ENCODE measurements at places on chromosomes 5 and 9. TPM values are rescaled to one million over a fixed set of nuclear protein-coding genes. Genes with fewer than 3 reads are reported as not detected.

DNA sequence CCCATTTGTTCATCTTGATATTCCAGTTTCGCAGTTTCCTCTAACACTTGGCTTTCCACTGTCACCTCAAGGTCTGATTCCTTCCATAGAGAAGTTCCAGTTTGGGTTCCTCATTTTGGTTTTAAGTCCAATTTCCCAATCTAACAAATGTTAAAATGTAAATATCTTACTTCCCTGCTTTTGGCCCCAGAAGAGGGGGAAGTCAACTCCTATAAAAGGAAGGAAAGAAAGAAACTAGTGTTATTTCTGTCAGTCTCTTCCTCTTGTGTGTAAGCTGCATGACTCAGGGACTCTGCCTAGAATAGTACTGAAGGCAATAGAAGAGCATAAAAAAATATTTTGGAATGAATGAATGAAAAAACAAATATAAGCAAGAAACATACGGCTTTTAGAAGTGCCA is 127.5 kb upstream of the CCNG1 start:
- DNase-seq = no peak

DNA sequence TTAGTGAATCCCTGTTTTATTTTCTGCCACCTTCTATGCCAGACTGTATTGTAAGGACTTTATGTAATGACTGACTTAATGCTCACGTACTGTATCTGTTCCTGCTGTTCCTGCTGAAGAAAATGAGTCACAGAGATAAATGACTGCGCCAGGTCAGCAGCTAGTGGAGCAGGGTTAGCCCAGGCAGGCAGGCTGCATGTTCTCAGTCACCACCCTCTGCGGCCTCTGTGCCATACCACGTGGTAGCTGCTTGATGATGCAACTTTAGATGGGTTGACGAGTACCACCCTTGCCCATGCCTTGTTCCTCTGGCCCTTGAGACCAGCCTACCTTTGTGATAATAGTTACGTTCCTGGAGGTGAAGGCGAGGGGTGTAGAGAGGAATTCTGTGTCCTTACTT is 161.9 kb downstream of the TRIO start:
- DNase-seq = no peak

DNA sequence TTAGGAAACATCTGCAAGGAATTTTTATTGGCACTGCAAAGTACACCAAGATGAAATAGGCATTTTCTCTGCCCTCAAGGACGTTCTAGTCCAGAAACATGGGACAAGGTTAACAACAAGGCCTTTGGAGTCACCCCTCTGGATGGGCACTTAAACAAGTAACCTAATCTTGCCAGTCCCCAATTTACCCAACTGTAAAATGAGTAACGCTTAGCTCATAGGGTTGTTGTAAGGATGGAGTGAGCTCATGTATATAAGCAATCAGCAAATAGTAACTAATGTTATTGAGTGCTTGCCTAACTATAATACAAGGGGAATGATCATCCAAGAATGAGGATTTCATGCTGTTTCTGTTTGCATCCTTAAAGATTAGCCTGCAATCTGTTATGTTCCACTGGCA is 189.3 kb downstream of the PAPPA start:
- DNase-seq = no peak

DNA sequence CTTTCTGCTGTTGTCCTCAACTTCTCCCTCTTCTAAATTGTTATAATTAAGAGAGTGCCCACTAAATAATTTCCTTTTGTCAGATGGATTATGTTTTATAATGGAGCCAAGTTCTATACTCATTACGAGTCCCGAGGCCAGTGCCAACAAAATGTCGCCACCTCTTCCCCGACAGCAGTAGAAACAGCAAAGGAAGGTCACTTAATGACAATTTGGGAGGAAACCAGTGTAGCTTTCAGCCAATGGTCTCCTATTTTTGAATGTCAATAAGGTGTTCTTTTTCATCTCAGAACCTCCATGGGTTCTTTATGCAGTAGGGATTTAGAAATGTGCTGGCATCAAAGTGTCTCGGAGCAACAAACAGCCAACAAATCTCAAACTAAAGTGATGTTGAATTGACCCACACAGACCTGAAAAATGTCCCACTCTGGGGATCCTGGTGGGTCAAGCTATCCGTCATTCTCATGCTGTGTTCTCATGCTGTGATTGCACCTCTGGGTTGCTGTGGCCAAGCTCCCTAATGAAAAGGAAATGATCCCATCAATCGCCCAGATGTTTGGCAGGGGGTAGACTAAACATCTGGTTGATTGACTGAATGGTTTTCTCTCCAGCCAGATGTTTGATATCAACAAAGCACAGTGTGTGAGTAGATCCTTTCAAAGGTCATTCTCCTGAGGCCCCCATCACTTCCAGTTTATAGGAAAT is 291.9 kb downstream of the DMAC1 start:
- DNase-seq = no peak

GRCh38 chr9:109705515-109705914 is 74.5 kb upstream of the PALM2AKAP2 start:
- DNase-seq = no peak

The TUSC1 gene
- 0.42 TPM for total RNA-seq

The RHOBTB3 gene
- 0.74 TPM for total RNA-seq

The SLC34A3 gene
- total RNA-seq = not detected

The PDLIM7 gene
- 31.6 TPM for total RNA-seq
